Activated T-cell treated with anti-CD3 and anti-CD28 coated beads, Interleukin-2, amount 50 U/mL, for 1 hour (primary cell): ENCODE measurements at places on chromosomes 6 and 20.

DNA sequence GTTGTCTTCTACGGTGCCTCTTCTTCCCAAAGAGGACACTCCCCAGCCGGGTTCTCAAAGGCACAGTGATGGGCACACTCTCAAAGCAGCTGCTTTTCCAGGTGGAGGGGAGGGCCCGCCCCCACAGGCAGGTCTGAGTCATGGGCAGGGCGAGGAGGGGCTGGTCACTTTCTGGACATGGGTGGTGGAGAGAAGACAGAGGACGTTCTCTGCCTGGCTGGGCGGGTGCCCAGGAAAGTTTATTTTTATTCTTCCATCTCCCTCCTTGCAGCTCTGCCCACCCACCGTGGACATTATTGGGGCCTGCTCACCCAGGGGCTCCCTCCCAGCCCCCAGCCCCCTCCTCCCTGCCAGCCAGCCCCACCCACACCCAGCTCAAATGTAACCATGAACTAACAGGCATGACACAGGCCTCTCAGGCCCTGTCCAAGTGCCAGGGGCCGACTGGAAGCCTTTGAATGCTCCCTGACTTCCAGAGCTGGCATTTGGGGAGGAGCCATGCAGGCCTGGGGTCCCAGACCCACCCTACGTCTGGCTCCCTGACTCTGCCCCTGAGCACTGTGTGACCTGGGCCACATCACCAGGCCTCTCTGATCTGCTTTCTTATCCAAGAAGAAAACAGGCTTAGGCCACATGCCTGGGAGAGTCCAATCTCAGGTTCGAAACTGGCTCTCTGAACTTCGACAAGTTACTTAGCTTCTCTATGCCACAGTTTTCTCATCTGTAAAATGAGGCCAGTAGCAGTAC lies 8.0 kb downstream of the TGM2 start:
- DNase-seq = no peak

DNA sequence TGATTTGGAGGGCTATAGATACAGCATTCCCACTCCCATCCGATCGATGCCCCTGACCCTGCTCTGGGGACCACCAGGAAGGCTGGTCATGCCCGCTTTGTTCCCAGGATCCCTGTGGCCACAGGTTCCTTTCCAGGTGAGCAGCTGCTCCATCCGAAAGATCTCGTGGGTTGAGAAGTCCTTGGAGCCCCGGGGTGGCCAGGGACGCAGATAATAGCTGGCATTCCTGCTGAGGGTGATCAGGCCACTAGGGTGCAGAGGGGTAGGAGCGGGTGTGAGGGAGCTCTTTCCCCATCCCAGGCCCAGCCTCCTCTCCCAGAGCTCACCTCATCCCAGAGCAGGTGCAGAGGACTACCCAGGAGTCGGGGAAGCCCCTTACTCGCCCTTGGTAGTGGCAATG lies 7.4 kb downstream of the ADAM33 start:
- no peak for DNase-seq

DNA sequence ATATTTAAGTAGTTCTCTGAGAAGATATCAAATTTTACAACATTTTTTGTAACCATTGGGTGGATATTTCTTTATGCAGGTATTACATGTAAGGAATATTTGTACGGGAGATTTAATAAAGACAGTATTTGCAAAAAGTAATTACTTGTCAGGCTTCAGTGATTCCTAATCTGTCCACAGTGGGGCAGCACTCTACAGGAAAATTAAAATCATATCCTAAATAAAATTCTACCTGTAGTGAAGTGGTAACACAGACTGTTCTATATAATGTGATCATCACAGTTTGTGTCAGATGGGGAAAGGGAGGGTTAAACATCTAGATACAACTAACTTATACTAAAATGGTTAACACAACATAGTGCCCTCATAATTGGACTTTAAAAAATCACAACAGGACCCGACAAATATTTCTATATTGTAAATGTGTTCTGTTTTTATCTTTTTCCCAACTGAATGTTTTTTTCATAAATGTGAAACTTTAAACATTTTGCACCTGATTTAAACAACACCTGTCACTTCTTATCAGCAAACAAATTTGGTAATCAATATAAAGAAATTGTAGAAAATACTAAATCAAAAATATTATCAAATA lies 145.6 kb upstream of the MANEA start:
- peak; percentile 21 for DNase-seq

- DNase-seq = no peak
Observed at GRCh38 chr6:114362957-114363356, 20.1 kb upstream of the HS3ST5 start.

DNA sequence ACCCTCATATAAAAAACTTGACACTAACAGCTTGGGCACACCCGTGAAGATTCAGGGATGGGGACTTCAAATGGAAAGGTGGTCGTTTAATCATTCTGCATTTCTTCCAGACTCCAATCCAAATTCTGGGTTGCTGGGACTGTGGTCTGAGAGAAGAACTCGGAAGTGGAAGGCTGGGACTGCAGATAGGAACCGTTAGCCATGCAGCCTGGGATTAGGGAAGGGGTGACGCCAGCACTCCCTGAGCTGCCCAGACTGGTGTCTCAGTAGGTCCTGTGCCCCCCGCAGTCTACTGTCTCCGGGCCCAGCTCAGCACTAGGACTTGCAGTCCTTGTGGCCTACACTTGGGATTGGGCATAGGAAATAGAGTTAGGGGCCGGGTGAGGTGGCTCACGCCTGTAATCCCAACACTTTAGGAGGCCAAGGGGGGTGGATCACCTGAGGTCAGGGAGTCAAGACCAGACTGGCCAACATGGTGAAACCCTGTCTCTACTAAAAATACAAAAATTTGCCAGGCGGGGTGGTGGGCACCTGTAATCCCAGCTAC lies 511 bp upstream of the CLIC1 start:
- no peak for DNase-seq

DNA sequence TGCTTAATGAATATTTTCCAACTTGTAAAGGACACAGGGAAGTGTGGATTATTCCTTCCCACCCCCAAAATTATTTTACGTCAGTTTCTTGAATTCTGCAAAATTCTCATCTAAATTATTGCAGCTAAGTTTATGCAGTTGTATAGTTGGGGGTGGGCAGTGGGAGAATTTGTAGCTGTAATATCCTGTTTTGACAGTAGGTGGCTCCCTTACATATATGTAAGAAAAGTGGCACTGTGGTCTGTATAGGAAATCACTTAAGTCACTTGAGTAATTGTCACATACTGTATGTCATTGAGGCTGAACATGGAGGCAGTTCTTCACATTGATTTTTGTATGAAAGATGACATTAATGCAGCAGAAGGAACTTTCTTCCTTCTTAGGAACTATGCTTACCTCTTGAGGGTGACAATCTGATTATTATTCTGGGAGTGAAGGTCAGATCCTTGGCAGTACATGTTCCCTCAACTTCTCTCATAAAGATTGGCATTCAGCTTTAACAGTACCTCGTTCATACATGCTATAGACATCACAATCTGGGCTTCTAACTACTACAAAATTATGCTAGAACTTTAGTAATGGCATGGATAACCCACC lies 14.6 kb upstream of the CFAP206 start:
- no peak for DNase-seq

GRCh38 chr6:170416959-170417606 lies 110.5 kb downstream of the FAM120B start:
- DNase-seq = no peak

DNA sequence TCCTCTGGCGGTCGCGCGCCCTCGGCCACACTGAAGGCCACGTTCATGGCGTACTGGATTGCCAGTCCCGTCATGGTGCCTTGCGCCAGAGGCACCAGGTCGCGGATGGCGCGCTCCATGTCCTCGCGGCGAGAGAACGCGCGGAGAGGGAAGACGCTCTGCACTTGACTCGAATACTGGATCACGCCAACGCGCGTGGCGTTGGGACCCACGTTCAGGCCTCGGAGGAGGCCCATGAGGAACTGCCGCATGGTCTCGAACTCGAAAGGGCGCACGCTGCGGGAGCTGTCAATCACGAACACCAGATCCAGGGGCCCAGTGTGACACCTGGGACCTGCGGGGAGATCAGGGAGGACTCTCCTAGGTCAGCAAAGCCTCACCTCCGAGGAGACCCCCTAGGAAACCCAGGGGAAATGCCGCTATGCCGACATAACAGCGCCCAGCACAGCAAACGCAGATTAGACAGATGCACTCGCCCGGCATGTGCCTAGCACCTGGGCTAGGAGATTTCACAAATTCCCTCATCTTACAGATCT lies 2.1 kb upstream of the RBPJL start:
- no peak for DNase-seq

DNA sequence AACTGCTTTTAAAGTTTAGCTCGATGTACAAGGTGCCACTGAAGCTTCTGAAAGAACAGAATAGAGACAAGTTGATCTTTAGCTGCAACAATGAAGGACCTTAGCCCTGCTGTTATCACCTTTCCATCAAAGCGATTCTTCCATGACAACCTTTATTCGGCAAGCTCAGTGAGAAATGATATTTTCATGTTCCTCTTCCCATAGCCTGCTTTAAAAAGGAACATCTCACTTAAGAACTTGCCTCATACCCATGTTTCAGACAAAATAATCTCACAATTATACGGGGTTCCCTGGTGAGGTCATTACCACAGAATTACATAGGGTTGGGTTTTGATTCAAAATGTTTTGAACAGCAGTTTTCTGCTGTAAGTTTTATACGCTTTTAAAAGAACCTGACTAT lies 264.2 kb downstream of the THBS2 start:
- no peak for DNase-seq

DNA sequence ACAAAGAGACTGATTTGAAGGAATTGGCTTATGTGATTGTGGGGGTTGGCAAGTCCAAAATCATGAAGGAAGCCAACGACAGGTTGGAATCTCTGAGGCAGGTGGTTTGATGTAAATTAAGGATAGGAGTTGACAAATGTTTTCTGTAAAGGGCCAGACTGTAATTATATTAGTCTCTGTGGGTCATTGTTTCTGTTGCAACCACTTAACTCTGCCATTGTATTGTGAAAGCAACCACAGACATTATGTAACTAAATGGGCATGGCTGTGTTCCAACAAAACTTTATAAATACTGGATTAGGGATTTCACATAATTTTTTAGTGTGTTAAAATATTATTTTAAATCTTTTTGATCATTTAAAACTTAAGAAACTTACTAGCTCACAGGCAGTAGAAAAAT lies 199.2 kb upstream of the MYLIP start:
- no peak for DNase-seq

GRCh38 chr6:108157981-108158525 lies 7.8 kb upstream of the NR2E1 start:
- no peak for DNase-seq

DNA sequence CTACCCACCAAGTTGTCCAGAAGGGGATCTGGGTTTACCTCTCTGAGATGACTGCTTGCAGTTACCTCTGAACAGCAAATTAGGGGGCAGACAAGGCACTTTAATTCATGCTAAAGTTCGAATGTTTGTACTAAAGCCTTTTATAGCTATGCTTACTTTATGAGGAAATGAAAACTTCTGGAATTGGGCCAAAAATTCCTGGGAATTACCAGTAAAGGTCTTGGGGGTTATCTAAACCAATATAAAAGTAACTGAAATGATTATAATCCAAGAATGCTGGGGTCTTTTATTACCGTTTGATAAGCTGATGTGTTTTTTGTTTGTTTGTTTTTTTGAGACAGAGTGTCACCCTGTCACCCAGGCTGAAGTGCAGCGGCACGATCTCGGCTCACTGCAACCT lies 7.9 kb upstream of the LZTS3 start:
- no peak for DNase-seq

GRCh38 chr6:167056370-167056769 lies 57.2 kb downstream of the CEP43 start:
- DNase-seq = no peak

DNA sequence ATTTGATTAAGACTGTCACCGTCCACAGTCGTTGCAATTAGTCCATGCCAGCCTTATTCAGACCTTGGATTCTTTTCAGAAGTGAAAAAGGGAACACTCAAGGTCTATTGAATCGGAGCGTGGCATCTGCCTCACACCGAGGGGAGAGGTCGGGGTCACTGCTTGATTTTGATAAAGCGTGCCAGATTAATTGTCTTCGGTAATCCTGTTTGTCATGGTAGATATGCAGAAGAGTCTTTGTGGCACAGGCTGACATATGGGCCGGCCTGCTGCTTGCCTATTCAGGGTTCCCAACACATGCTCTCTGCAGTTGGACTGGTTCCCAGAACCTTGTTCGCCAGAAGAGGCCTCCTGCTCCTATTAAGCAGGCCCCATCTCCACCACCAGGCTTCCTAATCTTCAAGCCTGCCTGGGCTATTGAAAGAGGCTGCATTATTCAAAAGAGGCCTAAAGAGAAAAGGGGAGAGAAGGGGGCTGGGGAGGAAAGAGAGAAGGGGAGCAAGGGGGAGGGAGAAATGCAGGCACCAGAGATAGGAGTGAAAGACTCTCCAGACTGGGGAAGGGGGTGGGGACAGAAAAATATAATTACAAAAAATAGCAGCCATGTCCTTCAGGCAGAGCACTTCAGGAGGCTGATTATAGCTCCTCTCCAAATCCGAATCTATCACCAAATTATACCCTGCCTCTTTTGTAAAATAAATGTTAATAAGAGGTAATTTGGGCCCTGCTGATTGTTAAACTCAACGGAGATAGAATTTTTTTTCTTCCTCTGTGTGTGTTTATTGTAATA lies 611.3 kb downstream of the HDGFL1 start:
- no peak for DNase-seq

- no peak for DNase-seq
Observed at GRCh38 chr6:71466362-71466761, 177.8 kb downstream of the OGFRL1 start.

DNA sequence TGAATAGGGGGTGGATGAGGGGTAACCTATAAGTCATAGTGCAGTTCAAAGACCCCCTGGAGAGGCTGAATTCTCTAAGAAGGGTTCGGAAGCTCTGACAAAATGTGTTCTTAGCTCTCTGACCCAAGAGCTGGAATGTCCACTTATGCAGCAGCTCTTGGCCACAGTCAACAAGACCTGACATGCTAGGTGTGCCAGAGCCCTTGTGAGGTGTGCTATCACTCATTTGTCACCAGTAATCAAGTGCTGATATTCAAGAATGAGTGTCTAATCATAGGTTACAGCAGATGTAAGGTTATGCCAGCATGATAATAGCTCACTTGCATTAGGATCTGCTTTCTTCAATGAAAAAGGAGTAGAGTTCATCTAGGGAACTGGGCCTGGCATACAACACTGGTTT lies 28.1 kb downstream of the TOMM6 start:
- no peak for DNase-seq

GRCh38 chr20:52793339-52793963 lies 178.7 kb upstream of the TSHZ2 start:
- no peak for DNase-seq

DNA sequence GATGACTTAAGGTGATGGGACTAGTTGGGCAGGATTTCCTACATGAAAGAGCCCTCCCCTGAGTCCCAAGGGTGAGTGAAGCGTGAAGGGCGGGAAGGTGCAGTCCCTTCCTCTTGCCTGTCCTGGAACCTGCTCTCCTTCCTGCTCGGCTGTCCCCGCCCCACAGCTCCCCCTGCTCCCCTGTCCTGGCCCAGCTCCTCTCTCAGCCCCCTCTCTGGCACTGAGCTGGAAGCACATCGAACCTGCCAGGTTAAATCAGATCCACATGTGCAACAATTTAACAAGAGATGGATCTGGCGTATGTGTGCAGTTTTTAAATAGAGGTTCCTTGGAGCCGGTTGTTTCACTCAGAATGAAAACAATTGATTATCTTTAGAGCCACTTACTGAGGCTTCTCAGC lies 95.0 kb downstream of the LRFN2 start:
- no peak for DNase-seq
